ENCODE measurements at places on chromosomes 13 and 19.

DNA sequence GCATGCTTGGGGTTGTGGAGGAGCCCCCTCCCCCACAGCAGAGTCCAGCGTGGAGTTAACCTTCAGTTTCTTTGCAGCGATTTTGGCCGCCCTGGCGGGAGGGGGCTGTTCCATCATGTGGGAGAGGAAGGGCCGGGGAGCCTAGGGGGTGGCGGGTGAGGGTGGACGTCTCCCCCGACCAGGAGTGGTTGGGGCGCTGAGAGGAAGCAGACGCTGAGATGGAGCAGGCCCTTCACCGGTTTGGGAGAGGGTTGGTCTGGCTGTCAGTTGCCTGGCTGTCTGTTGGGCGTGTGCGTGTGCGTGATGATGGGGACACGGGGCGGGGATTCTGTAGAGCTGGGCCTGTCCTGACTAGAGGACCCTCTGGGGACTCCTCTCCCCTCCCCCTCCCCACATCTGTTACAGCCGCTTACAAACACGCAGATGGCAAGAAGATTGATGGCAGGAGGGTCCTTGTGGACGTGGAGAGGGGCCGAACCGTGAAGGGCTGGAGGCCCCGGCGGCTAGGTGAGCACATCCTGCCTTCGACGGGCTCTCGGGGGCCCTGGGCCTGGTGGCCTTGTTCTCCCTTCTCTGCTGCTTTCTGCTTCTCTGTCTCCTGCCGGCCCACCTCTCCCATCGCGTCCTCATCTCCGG lies 9.8 kb upstream of the LIN7B start:
- no peak for DNase-seq

DNA sequence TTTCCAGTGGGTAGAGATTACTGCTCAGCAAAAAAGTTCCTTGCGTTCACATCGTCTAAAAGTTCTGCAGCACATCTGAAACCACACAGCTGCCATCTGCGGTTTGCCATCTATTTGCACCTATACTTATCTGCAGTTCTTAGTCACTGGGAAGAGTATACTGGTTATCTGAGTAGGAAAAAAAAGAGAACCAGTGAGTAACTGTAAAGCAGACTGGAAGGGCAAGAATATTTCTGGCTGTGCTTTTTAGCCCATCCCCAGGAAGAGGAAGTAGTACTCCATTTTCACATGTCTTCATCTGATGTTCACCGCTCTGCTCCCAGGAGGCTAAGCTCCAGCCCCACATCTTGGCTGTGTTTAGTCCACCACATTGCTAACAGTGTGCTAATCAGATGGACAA lies 35.6 kb downstream of the EFNB2 start:
- DNase-seq, result peak; percentile 59

GRCh38 chr13:90232291-90232690 lies 1115.2 kb upstream of the MIR17HG start:
- no peak for DNase-seq

DNA sequence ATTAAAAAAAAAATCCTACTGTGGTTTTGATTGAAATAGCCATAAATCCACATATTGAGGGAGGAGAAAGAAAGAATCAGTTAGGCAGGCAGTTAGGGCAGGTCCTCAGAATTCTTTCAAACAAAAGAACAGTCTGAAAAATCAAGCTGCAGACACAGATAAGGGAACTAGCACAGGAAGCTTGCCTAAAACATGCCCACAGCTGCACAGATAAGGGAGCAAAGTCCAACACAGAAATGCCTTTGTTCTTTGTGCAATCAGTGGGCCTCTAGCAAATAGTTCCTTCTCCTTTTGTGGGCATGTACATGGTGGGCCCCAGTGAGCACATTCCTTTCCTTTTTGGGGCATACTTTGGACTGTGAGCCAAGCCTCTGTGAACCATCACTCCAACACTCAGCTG lies 42.7 kb downstream of the UTP14C start:
- no peak for DNase-seq

DNA sequence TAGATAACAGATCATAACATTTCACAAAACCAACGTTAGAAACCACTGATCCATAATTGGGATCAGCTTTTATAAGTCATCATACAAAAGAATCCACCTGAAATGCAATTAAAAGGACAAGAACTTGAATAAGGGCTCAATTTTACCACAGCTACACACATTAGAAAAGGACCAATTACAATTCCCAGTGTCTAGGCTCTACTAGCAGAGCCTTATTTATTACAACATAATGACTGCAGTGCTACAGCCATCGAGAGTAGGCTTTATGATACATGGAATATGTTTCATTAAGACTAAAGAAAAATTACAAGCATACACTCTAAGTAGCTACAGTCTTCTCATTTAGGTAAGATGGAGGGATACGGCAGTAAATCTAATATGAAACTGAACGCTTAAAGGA lies 2.9 kb downstream of the RBM26 start:
- DNase-seq, result no peak

DNA sequence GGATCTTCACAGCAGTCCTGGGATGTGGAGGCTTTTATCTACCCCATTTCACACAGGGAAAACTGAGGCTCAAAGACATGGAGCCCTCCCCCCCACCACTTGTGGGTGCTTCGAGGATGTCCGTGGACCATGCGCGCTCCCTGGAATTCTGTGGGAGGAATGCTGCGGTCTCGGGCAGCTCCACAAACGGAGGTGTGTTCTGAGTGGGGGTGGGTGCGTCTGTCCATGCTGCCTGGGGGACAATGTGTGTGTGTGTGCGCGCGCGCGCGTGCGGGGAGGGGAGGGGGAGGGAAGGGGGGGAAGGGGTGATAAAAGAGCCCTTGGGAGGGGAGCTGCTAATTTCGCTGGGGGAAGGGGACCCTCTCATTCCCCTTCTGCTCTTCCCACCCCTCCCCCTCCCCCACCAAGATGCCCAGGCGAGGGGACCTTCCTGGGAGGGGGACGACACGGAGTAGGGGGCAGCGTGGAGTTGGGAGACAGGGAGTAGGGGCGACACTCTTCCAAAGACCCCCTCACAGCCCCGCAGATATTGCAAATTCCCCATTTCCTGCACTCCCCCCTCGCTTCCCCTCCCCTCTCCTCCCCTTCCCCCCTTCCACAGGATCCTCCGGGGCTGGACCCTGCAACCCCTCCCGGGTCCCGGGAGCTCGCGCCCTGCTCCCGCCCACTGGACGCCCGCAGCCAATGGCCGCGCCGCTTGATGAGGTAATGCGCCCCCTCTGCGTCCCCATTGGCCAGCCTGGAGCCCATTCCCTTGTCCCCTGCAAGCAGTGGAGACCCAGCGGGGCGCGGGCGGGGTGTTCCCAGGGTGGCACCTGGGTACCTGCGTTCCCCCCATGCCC lies 18.9 kb upstream of the ZNRF4 start:
- DNase-seq, result peak; percentile 71

DNA sequence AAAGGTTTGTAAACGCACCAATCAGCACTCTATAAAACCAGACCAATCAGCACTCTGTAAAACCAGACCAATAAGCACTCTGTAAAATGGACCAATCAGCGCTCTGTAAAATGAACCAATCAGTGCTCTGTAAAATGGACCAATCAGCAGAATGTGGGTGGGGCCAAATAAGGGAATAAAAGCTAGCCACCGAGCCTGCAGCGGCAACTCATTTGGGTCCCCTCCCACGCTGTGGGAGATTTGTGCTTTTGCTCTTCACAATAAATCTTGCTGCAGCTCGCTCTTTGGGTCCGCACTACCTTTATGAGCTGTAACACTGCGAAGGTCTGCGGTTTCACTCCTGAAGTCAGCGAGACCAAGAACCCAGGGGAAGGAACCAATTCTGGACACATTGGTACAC lies 28.0 kb downstream of the ZNF175 start:
- DNase-seq, result no peak

DNA sequence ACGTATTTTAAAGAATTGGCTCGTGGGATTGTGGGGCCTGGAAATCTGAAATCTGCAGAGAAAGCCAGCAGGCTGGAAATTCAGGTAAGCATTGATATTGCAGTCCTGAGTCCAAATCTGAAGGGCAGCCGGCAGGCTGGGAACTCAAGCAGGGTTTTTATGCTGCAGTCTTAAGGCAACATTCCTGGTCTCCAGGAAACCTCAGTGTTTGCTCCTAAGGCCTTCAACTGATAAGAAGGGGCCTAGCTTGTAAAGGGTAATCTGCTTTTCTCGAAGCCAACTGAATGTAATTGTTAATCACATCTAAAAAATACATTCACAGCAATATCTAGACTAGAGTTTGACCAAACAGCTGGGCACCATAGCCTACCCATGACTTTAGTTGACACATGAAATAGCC lies 154.4 kb downstream of the EFNB2 start:
- no peak for DNase-seq

DNA sequence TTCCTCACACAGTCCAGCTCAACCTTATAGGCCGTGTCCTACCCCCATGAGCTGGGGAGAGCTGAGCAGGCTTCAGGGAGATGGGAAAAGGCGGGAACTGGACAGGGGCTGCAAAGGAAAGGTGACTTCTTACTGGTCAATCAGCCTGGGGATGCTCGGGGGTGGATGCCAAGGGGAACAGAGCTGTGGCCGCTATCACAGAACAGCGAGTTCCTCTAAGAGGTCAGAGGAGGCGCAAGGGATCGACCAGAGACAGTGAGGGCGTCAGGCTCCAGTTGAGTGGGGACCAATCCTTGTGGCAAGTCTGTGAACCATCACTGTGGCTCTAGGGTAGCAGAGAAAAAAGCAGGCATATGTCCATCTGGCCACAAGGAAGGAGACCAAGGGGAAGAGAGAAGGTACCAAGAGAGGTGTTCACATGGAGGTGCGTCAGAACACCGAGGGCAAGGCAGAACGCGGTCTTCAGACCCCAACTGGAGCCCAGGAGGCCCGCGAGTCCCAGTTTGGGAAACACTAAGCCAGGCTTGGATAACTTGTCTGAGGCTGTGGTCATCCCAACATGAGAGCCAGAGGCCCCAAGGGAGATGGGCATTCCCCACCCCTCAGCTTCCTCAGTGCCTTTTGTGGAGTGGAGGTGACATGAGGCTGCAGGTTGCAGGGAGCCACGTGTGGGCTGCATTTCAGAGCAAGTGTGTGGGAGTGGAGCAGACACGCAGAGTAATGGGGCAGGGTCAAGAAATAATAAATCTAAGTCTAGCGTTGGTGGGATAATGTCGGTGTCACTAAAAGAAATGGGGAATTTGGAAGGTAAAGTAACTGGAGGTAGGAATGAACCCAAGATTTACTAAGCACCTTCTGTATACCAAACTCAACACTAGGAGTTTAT lies 3.9 kb downstream of the F10 start:
- no peak for DNase-seq

DNA sequence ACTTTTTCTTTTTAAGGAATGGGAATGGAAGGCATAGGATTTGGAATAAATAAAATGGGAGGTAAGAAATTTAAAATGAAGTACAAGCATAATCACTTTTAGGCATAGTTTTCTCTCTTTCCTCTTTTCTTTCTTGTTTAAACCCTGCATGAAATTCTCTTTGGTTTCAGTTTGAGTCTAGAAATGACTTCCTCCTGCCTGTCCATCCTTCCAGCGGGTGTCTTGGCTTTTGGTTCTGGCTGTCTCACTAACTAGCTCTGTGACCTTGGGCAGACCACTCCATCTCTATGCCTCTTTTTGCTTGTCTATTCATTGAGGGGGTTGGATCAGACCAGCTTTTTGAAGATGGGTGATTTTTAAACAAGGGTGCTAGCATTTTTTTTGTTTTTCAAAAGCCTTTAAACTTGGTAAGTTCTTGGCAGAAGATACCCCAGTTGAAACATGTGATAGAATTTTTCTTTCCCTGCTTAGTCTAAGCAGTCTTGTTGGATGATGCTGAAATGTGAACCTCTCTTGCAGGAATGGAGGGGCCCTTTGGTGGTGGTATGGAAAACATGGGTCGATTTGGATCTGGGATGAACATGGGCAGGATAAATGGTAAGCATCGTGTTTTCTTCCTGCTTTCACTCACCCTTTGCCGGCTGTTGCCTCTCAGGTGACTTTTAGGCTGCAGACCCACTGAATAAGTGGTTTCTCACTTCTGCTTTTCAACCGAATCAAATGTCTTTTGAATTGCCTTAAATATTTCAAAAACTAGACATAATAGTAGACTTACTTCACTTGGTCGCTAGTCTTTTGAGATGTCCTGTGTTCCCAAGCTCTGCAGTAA lies 28.6 kb downstream of the PRAM1 start:
- DNase-seq, result no peak

GRCh38 chr13:29421118-29421517 lies 174.4 kb downstream of the SLC7A1 start:
- DNase-seq, result no peak

GRCh38 chr19:51351266-51351990 lies 9.5 kb upstream of the VSIG10L start:
- no peak for DNase-seq

Data from M059J (cell line).